Kidney (tissue), 22 donors: ENCODE measurements at places on chromosomes 2 and 18.
A peak's percentile ranks its signal among the peaks of the same experiment; 100 is the strongest.

- no peak for DNase-seq
These were observed 441.1 kb downstream of the LRATD1 start for GRCh38 chr2:15073664-15074063.

DNA sequence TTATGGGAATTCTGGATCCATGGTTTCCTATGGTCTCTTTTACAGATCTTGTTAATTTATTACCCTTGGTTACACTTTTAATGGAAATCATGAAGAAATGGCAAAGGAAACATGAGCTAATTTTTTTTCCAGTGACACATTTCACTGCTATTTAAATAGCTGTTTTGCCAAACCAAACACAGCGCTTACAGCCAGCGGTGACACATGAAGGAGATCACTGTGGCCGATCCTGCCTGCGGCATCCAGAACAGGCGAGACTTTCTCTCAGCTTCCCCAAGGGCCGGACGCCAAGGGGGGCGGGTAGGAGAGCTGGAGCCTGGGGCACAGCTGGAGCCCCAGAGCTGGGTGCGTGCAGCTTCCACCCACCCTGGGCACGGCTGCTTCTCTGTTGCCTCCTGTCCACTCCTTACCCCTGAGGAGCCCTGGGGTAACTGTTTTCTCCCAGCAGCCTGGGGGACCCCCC is 81.4 kb upstream of the PKDCC start:
- DNase-seq = peak; percentile 98

DNA sequence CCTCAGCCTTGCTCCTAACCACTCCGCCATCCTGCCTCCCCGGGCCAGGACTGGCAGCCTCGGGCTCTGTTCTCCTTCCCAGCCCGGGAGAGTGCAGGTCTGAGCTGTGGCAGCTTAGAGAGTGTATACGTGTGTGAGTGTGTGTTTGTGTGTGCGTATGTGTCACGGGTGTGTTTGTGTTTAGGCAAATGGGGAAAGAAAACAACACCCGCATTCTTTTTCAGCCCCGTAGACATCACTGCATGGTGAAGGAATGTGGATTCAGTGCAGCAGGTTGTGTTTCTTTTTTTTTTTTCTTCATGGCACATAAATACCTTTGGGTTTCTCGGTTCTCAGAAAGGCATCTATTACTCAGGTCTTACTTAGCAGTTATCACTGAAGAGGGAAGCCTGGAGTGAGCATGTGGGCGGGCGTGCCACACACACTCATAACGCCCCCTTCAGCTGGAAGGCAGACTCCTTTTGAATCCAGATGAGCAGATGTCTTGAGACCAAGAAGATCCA is 44.2 kb downstream of the GLI2 start:
- peak; percentile 42 for DNase-seq

GRCh38 chr18:76230791-76231190 is 264.3 kb downstream of the ZNF516 start:
- DNase-seq = no peak

GRCh38 chr2:120878970-120879369 is 143.3 kb downstream of the GLI2 start:
- no peak for DNase-seq

- DNase-seq = no peak
These were observed 5.7 kb upstream of the TMEM178A start for GRCh38 chr2:39659765-39660611.

DNA sequence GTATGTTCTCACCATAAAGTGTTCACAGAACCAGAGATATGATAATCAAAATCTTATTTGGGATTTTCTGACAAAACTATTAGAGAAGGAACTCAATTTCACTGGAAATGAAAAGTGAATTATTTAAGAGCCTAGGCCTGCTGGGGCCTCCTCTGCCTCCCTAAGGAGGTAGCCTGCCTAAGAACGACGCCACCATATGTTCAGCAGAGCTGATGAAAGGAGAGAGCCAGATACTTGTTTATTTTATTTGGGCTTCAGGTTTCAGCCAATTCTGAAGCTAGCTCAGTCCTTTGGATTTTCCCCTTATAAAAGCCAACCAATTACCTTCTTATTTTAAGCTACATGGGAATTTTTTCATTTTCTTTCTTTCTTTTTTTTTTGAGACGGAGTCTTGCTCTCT is 433.1 kb upstream of the MAP2 start:
- DNase-seq = no peak

GRCh38 chr2:70959851-70960832 is 18.3 kb upstream of the ANKRD53 start:
- DNase-seq = no peak

DNA sequence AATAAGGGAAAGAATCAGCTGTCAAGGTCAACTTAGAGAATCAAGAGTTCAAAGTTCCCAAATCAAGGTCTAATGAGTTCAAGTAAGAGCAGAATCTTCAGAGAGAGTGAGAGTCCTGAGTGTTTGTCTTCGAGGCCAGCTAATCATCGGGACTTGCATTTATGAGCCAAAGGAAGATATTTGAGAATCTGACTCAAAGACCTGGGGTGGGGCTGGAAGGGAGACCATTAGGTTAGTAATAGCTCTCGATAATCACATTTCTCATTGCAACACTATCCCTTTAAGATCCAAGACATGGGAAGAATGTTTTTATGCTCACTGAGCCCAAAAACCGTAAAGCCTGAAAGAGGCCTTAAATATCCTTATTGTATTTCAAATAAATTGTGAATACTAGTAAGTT is 72.0 kb upstream of the FSHR start:
- no peak for DNase-seq

- DNase-seq = no peak
These were observed 135.2 kb downstream of the RAB3GAP1 start for GRCh38 chr2:135187270-135187669.

DNA sequence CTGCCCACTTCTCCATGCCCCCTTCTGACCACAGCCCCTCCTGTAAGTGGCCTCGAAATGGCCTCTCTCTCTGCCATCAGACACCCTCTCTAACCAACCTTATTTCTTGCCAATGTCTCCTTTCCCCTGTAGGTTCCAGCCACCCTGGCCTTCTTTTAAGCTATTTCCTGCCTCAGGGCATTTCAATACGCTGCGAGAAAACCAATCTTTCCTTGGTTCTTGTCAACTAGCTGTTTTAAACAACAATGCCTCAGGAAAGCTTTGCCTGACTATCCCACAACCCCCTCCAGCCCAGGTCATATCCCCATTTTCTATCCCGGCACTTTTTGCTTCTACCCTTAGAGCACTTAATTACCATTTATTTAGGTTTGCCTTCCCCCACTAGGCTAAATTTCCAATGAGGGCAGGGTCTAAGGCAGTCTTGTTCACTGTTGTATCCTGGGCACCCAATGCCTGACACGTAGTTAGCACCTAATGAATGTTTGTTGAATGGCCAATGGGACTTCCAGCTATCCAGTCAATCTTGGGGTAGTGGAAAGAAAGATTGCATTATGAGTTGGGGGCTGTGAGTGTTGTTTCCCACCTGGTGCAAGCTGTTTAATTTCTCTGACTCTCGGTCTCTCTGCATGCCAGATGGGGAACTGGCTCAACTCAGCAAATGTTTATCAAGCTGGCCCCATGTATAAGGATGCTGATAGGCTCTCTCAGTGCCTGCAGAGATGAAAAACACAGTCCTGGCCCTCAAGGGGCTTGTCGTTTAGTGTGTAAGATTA is 291.2 kb downstream of the SRBD1 start:
- DNase-seq = no peak

- no peak for DNase-seq
These were observed 219.7 kb downstream of the GULP1 start for GRCh38 chr2:188511346-188511745.

GRCh38 chr2:135797497-135798274 is 39.3 kb downstream of the LCT start:
- DNase-seq = peak; percentile 76

GRCh38 chr2:207045531-207045930 is 106.2 kb downstream of the CPO start:
- no peak for DNase-seq

GRCh38 chr2:23583467-23583866 is 198.5 kb downstream of the KLHL29 start:
- no peak for DNase-seq

GRCh38 chr18:3305933-3306332 is 44.0 kb downstream of the MYL12B start:
- no peak for DNase-seq

DNA sequence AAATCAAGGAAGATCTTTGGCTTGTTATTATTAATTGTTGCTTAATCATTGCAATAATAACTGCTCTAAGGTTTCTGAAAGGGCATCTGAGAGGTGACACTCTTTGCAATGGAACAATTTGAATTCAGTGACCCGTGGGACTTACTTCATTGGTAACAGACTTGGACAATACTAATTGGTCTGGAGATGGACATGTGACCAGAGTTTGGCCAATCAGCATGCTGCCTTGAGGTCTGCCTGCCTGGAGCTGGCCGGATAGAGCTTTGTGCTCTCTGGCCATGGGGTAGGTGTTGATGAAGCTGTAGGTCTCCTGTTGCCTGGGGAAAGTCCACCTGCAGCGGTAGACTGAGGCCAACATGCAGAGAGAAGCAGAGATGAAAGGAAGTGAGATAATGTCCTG is 24.0 kb upstream of the VPS4B start:
- DNase-seq = no peak

DNA sequence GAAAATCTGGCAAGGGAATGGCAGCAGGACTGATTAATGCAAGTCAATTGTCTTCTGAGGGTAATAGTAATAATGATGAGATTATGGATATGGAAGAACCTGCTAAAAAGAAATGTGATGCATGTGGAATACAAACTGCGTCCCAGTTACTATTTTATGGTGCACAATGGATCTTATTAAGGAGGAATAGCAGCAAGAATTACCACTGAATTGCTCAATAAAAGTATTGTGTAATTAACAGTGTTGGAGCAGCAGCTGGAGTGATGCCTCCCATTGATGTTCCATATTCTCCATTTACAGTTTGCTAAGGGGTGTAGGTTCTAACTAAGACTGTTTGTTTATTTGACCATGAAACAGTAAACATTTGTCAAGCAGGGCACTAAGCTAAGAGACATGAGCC is 167.9 kb downstream of the HRH4 start:
- no peak for DNase-seq

- DNase-seq = no peak
These were observed 507.3 kb upstream of the LRRTM4 start for GRCh38 chr2:78029392-78029995.

- no peak for DNase-seq
These were observed 17.0 kb downstream of the TOGARAM2 start for GRCh38 chr2:28997847-28998735.

DNA sequence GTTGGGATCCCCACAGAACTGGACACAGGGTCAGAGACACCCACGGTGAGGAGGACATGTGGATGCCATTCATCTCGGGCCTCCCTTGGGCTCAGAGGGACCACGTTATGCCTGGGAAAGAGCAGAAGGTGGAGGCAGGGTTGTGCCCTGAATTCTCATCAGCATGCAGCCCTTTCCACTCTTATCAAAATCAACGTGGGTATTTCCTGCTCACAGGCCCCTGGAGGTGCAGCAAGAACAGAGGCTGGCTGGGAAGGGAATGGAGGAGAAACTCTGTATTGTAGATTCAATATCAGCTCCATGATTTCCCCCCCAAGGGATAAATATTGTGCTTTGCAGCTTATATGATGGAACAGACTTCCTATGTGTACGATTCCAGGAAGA is 90.9 kb downstream of the SETBP1 start:
- DNase-seq = no peak

GRCh38 chr18:46224181-46224775 is 120.1 kb downstream of the HAUS1 start:
- DNase-seq = no peak

- DNase-seq = no peak
These were observed 38.4 kb downstream of the KLHL14 start for GRCh38 chr18:32734442-32734841.

DNA sequence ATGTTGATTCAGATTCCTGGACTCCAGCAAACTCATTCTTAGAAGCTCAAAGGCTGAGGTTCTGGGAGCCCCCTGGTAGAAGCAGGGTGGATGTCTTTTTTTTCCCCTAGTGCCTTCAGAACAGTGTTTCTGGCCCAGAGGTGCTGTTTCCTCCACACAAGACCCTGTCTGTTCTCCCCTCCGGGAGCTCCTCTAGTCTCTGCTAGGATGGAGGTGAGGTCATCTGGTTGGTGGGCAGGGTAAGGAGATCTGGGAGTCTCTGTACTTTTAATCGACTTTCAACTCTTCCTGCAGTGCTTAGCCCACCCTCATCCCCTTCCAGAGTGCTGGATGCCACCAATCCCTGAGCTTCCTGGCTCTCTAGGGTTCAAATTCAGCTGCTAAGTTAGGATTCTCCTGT is 192.0 kb downstream of the SH3BP4 start:
- no peak for DNase-seq

GRCh38 chr2:196248467-196249094 is 77.2 kb upstream of the STK17B start:
- no peak for DNase-seq

DNA sequence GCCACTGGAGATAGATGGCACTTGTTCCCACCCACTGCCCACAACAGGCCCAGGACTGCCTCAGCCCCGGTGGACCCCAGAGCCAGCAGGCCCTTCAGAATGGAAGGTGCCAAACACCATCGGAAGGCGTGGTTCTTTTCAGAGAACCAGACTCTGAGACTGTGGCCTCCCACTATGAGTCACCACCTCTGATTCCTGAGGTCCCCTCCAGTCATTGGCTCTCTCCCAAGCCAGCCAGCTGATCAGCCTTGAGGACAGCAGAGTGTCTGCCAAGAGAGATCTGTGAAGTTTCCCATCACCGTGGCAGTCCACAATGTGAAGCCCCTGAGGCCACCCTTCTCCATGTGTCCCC is 10.4 kb upstream of the MAP3K2 start:
- DNase-seq = no peak

- DNase-seq = no peak
These were observed 131.5 kb upstream of the L3MBTL4 start for GRCh38 chr18:6546229-6546628.

DNA sequence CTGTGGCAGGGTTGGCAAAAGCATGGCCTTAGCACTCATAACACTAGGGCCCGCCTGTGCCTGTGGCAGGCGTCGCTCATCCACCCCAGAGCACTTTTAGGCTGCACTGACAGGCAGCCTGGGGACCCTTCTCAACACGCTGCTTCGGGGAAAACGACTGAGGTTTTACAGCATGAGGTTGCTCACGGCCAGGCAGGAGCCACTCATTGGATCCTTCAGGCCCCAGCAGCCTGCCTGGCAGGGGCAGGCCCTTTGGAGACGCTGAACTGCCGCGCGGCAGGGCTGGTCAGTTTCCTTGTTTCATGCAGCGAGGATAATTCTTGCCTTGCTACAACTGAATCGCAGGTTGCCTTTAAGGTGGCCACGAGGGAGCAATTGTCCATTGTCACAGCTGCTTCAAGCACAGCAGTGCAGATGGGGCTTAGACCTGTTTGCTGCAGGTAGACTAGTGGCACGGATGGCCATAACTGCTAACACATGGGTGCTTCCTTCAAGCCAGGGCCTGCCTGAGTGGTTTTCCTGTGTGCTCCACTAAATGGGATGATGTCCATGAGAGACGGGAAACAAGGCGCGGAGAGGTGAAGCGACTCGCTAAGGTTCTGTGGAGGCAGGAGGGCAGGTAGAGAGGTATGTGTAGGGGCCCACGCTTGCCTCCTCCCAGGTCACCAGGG is 49.9 kb upstream of the HS6ST1 start:
- no peak for DNase-seq

GRCh38 chr18:22493940-22494339 is 76.2 kb upstream of the CTAGE1 start:
- no peak for DNase-seq

- no peak for DNase-seq
These were observed 7.5 kb downstream of the NEU2 start for GRCh38 chr2:233039846-233040530.
